Fibroblast of gingiva (primary cell): ENCODE measurements at places on chromosomes 5 and 9.

- no peak for DNase-seq
These were observed 33.6 kb downstream of the SEC61B start for GRCh38 chr9:99255651-99256050.

- no peak for DNase-seq
These were observed 43.9 kb upstream of the SEMA4D start for GRCh38 chr9:89541798-89542197.

- no peak for DNase-seq
These were observed 341.0 kb downstream of the EBF1 start for GRCh38 chr5:158758675-158759074.

GRCh38 chr5:16930496-16930895, 5.6 kb downstream of the MYO10 start:
- no peak for DNase-seq

GRCh38 chr9:4969130-4969529, 15.9 kb upstream of the JAK2 start:
- no peak for DNase-seq

DNA sequence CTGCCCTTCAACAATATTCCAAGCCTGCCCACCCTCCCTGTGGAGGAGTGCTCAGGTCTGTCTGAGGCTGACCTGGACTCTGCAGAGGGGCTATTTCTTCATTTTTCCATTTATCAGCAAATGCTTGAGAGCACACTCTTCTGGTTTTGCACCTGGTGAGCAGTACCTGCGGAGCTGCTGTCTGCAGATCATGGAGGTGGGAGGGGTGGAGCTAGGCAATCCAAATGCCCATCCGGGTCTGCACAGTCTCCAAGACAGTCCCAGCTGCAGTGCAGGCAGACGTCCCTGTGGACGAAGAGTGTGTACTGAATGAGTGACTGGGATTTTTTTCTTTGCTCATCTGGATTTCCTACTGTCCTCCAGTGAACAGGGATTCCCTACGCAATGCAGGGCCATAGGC, 239.8 kb downstream of the IRX2 start:
- DNase-seq: no peak

GRCh38 chr9:125784286-125785049, 37.3 kb downstream of the PBX3 start:
- peak; percentile 69 for DNase-seq

GRCh38 chr5:115815006-115815692, 1.3 kb downstream of the CDO1 start:
- no peak for DNase-seq

DNA sequence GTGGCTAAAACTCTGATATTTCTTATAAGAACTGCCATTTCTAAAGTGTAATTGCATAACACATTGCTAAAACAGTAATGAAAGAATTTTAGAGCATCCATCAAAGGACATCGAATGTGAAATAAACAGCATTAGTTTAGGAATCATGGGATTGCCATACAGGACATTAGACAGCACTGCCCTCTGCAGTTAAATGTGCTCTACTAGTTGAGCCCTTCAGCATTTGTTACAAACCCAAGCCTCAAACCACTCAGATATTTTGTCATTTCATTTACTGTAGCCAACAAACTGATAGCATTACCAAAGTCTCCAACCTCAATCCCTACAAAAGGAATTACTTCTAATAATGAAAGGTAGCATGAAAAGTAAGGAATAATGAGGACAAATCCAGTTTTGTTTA, 116.8 kb upstream of the COX7C start:
- DNase-seq: no peak

GRCh38 chr5:75723378-75723777, 6.1 kb upstream of the POC5 start:
- no peak for DNase-seq

DNA sequence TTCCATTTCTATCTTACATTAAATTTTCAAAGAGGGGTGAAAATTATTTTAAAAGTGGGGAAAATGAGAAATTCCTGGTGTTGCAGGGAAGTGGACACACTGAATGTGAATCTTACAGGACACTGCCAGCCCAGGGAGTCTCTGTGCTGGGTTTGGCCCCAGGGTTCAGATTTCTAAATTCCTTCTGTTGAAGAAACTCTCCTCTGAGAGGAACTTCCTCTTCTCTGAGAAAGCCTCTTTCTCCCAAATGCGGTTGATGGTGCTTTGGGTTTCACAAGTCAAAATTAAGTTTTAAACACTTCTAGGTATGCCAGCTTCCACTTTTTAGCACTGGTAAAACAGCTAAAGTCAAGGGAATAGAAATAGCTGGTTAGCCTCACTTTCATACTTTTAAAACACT, 317.9 kb upstream of the ITGA1 start:
- no peak for DNase-seq

DNA sequence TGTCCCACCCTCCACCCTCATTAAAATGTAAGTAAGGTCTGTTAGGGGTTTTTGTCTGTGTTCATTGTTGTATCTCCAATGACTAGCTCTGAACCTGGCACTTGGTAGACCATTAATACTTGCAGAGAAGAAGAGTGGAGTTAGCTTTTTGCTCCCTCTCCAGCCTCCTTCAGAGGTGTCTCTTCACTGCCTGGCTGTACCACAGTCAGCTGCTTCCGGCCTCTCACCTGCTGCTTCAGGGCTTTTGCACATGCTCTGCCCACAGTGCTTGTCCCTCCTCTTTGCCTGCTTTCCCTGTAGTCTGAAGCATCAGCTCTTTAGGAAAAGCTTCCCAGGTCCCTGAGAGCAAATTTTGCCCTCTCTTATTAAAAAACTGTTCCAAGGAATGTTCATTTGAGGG, 83.6 kb downstream of the SNX24 start:
- DNase-seq: no peak

- no peak for DNase-seq
These were observed 150.3 kb downstream of the CDH18 start for GRCh38 chr5:19837536-19838174.

- no peak for DNase-seq
These were observed 77.6 kb downstream of the TTC39B start for GRCh38 chr9:15229409-15229808.

GRCh38 chr5:77082280-77082679, 4.8 kb downstream of the ZBED3 start:
- no peak for DNase-seq

DNA sequence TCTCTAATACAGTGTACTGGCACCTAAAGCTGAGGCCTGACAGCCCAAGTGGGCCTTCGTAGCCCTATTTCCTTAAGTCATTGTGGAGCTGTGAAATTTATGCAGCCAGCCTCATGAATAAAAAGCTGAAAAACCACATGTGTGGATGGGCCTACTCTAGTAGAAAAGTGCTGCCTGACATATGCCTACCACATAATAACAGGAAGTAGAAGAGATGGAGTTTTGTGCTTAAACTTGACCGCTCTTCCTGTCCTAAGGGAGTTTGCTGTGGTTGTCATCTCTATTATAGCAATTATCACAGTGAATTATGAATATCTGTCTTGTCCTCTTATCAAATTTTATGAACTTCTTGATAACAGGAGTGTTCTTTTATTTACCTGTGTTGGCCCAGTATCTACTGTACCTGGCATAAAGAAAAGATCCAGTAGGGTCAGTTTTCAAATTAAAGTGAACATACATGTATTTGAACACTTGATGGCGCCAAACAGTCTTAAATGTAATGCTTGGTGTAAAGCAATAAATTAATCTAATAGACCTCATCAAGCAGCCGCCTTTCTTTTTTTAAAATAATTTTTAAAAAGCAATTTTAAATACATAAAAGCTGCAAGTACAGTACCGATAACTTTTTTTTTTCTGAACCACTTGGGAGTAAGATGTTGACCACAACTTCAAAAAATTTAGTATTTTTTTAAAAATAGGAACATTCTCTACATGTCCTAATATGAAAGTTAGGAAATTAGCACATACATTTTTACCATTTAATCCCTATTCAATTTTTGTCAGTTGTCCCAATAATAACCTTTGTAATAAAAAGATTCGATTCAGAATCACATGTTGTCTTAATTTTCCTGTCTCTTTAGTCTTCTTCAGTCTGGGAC, 51.0 kb downstream of the FKTN start:
- DNase-seq: peak; percentile 39

- no peak for DNase-seq
These were observed 48.0 kb downstream of the GABRB2 start for GRCh38 chr5:161498531-161498930.

GRCh38 chr5:128304088-128304487, 220.5 kb downstream of the SLC12A2 start:
- DNase-seq: peak; percentile 40

- DNase-seq: no peak
These were observed 8.4 kb downstream of the SARDH start for GRCh38 chr9:133729617-133730281.

DNA sequence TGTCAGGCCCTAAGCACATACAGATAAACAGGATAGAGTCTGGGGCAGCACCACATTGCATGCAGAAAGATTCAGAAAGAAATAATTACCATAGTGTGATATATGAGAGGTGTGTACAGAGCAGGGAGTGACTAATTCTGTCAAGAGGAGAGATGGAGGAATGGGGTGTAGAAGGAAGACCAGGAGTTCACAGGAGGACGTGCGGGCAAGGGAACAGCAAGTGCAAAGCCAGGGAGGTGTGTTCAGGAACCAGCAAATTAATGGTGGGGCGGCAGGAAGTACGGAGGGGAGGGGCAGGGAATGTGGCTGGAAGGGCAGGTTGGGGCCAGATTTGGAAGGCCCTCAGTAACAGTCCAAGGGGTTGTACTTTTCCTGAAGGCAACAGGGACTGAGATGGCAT, 17.4 kb downstream of the EGR1 start:
- DNase-seq: no peak

DNA sequence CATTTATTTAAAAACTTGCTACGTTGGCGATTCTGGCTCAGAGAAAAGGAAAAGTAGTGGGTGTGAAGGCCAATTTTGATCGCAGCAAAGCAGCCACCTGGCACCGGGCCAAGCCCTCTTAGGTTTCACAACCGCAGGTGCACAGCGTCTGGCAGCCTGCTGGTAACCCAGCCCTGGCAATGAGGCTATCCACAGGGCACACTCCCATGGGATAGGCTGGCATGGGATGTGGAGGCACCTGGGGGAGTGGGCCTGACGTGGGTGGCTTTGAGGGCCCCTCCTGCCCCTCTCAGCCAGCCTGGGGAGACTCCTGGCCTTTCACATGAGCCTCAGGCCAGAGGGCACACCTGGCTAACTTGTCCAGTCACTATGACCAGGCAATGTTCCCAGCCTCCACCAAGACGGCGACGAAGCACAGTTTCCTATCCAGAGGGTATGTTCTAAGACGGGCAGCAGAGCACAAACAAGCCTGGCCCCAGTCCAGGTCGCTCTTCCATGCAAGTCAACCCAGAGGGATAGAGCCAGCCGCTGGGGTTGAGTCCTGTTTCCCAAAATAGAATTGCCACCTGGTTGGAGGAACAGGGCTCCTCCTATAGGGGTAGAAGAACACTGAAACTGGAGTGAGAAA, 19.0 kb downstream of the CMBL start:
- DNase-seq: no peak

GRCh38 chr9:17065062-17065461, 69.8 kb upstream of the CNTLN start:
- DNase-seq: no peak

DNA sequence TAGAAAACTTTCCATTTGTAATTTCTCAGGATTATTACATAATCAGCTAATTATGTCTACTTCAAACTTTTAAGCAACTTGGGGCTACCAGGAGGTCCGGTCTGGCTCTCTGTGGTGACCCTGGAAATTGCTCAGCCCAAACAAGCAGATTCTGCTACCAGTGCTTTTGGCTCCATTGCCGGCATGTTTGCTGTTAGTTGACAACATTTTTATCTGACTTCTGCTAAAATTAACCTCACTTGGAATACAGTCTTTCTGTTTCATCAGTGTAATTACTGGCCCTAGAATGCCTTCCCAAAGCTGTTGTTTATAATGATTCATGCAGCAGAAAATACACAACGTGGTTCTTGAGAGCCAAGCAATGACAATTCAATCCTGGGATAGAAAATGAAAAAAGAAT, 38.5 kb upstream of the FAM81B start:
- DNase-seq: no peak

DNA sequence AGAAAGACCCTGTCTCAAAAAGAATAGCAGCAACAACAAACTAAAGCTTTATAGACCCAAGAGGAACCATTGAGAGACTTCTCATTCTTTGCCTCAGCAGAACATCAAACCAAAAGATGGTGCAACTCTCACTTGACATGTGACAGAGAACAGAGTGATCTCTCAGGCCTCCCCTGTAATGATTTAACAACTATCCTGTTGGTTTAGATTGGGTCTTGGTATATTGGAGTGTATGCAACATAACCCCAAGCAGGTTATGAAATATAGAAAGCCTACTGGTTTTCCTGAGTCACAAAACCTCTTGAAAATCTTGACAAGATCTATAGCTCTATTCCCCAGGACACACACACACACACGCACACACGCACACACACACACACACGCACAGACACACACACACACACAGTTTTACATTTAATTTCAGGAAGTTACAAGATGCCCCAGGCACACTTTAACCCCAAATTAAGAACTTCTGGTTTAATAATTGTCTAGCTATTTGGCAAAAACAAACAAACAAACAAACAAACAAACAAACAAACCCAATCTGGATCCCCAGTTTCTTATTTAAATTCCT, 6.5 kb upstream of the FGF1 start:
- DNase-seq: no peak
